H9 (cell line): ENCODE measurements at places on chromosomes 13 and 19.

GRCh38 chr13:30371649-30372265, 50.5 kb upstream of the UBE2L5 start:
- DNase-seq, result no peak

GRCh38 chr19:51122112-51122981, 2.4 kb upstream of the SIGLEC9 start:
- no peak for DNase-seq

DNA sequence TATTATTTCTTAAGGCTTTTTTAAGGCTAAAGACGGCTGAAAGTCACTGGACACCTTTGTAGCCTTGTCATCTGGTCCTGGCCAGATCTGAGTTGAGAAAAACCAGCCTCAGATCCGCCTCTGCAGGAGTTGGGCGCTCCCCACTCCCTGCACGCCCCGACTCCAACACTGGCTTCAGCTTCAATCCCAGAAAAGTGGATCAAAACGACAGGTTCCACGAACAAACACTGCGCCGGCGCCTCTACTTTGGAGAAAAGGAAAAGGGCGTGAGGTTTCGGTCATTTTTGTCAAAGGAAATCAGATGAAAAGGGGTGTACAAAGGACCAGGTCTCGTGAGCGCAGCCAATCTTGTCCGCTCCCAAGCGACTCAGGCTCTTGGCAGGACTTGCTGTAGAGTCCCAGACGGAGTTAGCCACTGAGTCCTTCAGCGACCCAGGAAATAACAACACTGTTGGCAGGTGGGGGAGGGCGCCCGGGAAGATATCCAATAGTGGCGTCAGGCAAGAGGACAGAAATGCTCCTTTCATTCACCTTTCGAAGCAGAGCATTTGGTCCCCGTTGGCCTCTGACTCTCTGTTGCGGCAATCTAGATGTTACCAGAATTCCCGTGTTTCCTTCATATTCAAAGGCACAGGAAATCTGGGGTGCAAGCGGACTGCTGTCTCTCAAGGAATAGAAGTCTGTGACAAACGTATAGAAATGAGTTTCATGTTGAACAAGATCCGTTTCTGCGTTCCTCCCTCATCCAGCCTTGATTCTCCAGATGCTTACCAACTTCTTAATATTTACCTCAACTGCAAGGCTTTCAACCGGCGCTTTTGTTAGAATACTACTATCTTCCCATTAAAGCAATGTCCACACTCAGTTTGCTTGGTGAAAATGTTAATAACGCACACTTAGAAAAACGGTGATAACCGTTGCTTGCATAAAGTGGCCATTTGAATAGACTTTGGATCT, 1.8 kb upstream of the CCNA1 start:
- DNase-seq, result peak; percentile 68

- DNase-seq, result peak; percentile 90
Measured at GRCh38 chr19:50649433-50650391, at the start of gene C19orf81. Gene C19orf81, plus strand, starts transcription at chr19:50649445. Its CDS starts 0 bp downstream, at chr19:50649445.

DNA sequence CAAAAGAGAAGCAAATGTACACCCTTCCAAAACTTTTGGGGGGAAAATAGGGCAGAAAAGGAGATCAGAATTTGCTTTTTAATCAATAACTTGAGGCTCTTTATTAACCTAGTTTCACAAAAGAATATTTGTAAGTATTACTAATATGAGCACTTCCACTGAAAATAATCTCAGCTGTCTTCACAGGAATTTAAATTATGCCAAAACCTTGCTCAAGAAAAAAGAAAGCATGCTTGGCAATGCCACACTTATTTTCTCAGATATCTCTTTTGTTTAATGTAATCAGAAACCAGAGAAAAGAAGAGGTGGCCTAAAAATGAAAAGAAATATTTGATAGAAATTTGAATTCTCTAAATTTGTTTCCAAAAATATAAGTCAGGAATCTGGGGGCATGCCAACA, 234.9 kb upstream of the GPC6 start:
- DNase-seq, result no peak

DNA sequence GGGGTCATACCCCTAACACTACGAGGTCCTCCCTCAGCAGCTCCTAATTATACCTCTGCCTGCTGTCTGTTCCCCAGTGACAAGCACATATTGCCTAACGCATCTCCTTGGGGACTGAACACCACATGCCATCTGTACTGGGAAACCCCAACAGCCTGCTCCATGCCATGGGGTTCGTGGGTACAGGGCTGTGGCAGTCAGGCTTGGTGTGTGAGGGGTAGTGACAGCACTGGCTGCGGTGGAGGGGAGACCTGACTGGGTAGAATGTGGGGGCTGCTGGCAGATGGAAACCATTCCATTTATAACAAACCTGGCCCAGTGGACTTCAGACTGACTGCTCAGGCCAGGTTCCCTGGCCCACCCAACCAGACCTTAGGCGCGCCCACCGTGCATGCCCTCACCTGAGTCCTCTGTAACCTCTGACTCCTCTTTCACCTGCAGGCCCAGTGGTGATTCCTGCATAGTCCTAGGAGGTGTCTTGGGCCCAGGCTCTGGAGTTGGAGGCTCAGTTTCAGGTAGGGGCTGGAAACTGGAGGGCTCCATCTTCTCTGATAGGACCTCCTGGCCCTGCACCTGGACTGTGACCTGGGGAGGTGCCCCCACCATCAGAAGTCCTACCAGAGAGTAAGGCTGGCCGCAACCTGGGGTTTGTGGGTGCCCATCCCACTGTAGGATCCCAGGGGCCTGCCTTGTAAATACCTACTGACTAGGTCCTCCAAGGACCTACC, 3.0 kb downstream of the MZF1 start:
- DNase-seq, result no peak

GRCh38 chr19:49091391-49092038, 6.3 kb downstream of the SNRNP70 start:
- DNase-seq, result no peak

GRCh38 chr19:10988380-10988779, 27.6 kb downstream of the SMARCA4 start:
- DNase-seq, result no peak

DNA sequence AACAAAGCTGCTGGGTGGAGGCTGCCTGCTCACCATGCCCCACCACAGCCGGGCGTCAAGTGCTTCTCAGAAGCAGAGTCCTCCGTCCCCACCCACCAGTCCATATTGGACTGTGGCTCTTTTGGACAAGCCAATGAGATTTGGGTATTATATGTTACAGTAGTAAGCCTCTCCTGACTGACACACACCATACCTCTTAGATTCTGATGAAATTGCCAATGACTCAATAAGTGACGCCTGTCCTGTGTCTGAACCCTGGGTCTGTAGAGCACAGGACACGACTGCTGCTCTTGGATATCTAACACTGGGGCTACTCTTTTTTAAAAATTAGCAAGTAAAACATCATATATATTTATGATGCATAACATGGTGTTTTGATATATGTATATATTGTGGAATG, 44.8 kb upstream of the UBAC2 start:
- no peak for DNase-seq

DNA sequence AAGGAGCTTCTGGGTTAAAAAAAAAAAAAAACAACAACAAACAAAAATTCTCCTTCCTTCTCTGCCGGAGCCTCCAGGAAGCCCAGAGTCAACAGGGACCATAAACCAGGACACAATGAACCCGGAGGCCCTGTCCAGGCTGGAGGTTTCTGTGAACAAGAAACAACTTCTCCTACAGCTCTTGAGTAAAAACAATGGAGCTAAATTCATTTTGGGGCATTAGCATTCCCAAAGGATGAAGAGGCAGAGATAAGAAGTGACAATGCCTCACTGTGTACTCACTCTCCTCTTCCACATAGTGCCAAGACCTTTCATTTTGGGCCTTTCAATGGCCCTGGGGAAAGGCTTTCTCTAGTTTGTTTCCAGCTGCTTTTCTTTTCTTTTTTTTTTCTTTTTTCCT, 9.0 kb downstream of the RHPN2 start:
- DNase-seq, result no peak

- no peak for DNase-seq
Measured at GRCh38 chr13:60509601-60510386, 112.8 kb downstream of the TDRD3 start.

- DNase-seq, result no peak
Measured at GRCh38 chr13:48069573-48069972, 25.3 kb downstream of the MED4 start.

DNA sequence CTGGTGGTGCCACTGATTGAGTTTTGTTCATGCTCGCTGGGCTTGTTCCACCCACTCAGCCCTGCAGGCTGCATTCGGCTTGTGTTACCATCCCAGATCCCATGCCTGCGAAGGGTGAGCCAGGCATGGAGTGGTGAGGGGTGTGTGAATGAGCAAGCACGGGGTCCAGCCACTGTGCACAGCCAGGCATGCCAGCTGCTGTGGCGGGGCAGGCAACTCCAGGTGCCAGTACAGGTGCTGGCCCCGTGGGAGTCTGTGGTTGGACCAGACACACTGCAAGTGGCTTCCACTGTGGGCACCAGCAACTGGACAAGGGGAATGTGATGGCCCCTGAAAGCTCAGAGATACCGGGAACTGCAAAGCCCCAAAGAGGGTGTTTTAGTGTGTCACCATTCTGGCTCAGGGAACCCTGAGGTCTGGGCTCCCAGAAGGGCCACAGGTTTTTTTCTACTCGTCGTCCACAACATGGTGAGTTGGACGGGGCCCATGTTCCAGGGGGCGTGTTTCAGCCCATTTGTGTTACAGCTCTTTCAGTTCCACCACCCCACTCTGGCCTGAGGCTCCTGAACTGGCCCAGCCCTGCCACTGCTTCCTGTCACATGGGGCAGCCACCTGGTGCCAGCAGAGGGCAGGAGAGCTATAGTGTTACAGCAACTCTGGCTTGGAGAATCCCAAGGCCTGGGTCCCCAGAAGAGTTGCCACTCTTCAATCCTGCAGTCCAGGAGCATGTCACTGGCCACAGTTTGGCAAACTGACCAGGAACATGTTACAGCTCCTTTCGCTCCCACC, 217.0 kb upstream of the OBI1 start:
- peak; percentile 75 for DNase-seq

DNA sequence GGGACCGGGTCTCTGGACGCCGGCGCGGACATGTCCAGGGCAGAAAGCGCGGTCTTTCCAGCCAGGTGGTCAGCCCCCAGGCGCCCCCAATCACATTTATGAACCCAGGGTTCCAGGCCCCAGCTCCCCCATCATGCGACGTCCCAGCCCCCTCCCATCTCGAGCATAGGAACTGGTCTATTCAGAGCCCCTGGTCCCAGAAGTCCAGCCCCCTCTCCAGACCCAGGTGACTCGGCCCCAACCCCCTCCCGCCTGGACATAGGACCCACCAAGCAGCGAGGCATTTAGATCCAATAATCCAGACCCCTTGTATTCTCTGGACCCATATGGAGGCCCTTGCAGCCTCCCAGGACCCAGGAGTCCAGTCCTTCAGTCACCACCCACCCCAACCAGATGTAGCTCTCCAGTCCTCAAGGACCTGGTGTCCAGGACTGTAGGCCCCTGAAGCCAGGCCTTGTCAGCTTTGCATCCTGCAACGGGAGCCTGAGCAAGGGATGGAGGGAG, 501 bp downstream of the APLP1 start:
- no peak for DNase-seq

GRCh38 chr13:42992764-42993122, 702 bp upstream of the EPSTI1 start:
- no peak for DNase-seq

DNA sequence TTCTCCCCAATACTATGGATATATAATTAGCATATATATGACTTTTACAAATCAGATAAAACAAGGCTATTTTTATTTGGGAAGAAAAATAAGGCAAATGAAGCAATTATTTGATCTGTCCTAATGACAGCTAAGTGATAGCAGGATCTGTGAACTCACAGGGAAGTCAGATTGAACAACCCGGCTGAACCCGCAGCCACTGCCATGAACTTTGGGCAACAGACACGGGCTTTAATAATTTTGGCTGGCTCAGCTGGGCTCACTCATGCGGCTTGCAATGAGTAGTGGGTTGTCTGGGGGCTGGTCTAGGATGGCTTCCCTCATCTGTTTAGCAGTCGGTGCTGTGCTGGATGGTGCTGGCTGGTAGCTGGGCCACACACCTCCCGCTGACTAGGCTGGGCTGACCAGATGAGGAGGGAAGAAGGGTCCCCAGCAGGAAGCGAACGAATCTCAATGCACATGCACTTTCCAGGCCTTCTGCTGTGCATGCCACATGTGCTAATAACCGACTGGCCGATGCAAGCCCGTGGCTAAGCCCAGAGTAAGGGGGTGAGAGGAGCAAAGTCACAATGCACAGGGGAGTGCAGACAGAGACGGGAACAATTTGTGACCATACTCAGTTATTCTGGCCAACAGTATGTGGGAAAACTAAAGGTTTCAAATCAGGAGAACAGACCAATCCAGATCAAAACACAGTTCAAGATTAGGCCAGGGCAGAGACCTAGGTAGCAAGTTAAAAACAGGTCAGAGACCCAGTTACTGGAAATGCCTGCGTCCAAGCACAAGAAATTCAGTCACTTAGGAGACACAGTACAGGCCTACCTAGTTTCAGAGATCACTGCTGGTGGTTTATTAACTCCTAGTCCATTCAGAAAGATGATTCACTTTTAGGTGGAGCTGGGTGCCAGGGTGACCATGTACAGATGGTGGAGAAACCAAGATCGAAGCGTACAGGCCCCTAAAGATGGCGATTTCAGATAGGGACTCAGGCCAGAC, 22.3 kb downstream of the CRYL1 start:
- no peak for DNase-seq

DNA sequence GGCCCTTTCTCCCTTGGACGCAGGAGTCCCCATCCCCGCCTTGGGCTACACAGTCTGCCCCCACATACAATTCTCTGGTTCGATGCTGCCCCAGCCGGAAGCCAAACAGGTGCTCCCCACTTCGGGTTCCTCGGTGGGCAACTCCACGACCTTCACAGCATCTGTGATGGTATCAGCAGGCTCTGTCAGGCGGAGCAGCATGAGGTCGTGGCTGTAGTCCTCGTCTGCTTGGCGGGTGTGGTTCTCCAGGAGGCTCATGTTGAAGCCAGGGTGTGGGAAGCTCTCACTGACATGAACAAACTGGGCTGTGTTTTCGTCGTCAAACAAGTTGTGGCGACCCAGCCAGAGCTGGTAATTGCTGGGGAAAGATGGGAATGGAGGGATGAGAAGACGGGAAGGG, 3.5 kb downstream of the KLK1 start:
- DNase-seq, result no peak

GRCh38 chr19:13016245-13016627, 21.0 kb downstream of the NFIX start:
- DNase-seq, result no peak

- no peak for DNase-seq
Measured at GRCh38 chr19:9150650-9151049, 10.5 kb downstream of the ZNF317 start.

GRCh38 chr13:27370305-27370872, 54.0 kb upstream of the GTF3A start:
- no peak for DNase-seq

DNA sequence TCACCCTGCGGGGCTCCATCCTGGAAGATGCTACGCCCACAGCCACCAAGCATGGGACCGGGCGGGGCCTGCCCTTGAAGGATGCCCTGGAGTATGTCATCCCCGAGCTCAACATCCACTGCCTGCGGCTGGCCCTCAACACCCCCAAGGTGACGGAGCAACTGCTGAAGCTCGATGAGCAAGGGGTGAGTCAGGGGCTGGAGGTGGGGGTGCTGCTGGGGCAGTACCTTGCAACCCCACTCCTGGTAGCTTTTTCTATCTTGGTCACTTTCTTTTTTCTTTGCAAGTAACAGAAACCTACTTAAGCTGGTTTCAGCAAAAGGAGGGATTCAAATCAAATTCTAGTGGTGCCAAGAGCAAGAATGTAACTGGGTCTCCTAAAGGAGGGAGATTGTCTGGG, 124.1 kb downstream of the DPF1 start:
- DNase-seq, result no peak

GRCh38 chr13:94057618-94058186, 421.8 kb downstream of the DCT start:
- no peak for DNase-seq
